D721Med (cell line): ENCODE measurements at places on chromosomes 6 and 20.

GRCh38 chr6:43628393-43629103, 516 bp downstream of the GTPBP2 start:
- peak; percentile 56 for DNase-seq

- DNase-seq: no peak
These were observed 5.8 kb upstream of the HEY2 start for GRCh38 chr6:125743604-125744003.

GRCh38 chr6:41428996-41429421, 93.6 kb downstream of the NCR2 start:
- DNase-seq: no peak

DNA sequence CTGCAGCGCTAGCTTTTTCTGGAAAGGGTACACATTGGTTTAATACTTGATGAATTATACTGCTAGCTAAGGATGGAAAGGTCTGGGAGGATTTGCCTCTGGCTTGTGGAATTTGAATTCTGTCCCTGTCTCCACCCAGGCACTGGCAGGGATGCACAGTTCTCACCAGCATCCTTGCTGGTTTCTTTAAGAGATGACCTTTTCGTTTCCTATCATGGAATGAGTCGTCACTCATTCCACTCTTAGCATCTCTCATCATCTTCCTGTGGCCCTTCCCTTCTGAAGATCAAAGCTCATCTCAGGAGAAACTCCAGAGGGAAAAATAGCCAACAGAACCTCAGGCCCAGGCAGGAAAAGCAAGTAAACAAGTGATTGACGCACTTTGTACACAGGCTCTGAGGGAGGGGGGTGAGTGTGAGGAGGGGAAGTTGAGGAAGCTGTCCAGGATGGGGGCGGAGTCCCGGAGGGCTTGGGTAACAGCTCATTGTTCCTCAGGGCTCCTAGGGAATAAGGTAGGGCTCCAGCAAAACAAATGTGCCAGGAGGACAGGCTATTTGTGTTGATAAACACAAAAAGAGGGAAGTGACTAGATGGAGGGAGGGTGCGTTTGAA, 25.7 kb upstream of the SAYSD1 start:
- DNase-seq: no peak

DNA sequence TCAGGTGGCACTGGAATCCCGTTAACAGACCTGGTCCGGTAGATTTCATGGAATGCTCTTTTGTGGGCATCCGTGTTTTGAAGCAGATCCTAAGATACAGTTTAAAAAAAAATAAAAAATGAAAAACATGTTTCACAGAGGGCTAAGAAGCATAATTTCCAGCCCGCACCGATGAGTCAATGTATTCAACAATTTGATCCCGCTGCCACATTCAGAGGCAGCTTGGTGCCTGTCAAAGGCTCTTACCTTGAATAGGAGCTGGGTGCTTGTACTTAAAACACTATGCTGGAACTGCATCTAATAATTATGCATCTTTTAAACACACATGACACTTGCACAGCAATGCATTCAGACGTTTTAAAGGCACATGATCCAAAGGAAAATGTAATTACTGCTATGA, 164.8 kb downstream of the SYNE1 start:
- no peak for DNase-seq

- no peak for DNase-seq
These were observed 31.4 kb downstream of the SNPH start for GRCh38 chr20:1297486-1297885.
